ENCODE measurements at places on chromosomes 12 and 14.

- DNase-seq = no peak
Observed at GRCh38 chr14:50088731-50089130, 27.6 kb downstream of the VCPKMT start.

DNA sequence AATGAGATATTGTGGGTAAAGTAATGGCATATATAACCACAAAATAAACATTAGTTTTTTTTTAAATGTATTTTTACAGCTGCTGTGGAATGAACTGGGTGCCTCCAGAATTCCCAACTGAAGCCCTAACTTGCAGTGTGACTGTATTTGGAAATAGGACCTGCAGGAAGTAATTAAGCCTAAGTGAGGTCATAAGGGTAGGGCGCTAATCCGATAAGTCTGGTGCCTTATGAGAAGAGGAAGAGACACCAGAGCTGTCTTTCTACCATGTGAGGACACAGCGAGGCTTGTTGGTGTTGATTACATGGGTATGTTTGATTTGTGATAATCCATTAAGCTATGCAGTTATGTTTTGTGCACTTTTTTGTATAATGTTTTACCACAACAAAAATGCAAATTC, 136.8 kb downstream of the TPH2 start:
- DNase-seq = no peak

DNA sequence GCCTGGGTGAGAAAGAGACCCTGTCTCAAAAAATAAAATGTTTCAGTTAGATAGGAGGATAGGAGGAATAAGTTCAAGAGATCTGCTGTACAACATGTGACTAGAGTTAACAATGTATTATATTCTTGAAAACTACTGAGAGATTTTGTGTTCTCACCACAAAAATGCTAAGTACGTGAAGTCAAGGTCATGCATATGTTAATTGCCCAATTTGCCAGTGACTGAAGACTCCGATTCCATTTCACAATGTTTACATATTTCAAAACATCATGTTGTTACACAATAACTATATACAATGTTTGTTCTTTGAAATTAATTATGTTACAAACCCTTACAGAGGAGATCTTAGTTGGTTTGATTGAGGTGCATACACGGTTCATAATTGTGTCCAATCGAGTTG, 52.1 kb downstream of the SLC15A4 start:
- no peak for DNase-seq

DNA sequence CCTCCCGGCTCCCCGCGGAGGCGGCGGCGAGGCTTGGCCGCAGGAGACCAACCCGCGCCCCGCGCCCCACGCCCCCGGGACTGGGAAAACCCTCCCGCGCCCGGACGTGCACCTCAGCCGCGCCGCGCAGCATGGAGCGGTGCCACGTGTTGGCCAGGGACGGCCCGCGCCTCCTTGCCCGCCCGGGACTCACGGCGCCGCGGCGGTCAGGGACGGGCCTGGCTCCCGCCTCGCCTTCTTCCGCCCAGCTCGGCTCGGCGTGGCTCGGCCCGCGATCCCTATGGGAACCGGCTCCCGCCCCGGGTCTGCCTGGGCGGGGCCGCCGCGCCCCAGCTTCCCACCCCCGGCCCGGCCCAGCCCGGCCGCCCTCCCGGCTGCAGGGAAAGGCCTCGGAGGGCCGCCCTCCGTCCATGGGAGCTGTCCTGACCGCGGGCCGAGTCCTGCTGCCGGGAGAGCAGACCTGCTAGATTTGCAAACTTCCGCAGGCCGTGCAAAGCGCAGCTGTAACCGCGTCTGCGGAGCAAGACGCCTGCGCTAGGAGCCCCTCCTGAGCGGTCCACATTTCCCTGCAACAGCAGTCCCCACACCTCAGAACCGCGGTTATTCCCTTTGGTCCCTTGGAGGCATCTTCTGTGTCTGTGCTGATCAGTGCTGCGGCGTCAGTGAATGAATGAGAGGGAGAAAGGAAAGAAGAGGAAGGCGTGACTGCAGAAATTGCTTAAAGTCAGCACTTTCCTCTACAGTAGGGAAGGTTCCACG, at the start of gene CDKL1:
TSS of gene CDKL1 (minus strand) at position 251 of the 759 bp plus-strand sequence. CDS start 1,013 bp downstream, outside the sequence.
- peak; percentile 45 for DNase-seq

- DNase-seq = no peak
Observed at GRCh38 chr12:15608941-15609340, 180.2 kb downstream of the EPS8 start.

DNA sequence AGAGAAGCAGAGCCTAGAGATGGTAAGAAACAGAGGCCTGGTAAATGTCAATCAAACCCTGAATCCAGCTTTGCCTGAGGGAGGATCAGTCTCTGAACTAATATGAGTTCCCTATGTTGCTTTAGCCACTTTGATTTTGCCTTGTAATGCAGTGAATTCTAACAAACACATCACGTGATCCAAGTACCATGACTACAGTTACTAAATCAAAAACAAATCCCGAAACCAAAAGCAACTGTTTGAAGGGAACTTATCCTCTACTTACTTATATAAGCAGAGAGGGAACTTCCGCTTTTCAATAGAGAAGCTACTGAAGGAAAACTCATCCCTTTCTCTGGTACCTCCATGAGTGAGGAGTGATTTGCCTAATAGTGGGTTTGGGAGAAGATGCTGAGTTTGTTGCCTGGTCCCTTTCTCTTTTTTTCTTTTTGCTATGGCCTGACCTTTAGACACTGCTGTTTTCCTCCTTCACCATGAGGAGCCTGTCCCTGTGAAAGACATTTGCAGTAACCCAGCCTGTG, 7.7 kb upstream of the PPTC7 start:
- DNase-seq = peak; percentile 63

- no peak for DNase-seq
Observed at GRCh38 chr12:29415111-29415510, 34.1 kb upstream of the ERGIC2 start.

- peak; percentile 5 for DNase-seq
Observed at GRCh38 chr12:66768293-66768692, 89.4 kb upstream of the GRIP1 start.

GRCh38 chr12:121025442-121026226, 9.3 kb upstream of the C12orf43 start:
- no peak for DNase-seq

DNA sequence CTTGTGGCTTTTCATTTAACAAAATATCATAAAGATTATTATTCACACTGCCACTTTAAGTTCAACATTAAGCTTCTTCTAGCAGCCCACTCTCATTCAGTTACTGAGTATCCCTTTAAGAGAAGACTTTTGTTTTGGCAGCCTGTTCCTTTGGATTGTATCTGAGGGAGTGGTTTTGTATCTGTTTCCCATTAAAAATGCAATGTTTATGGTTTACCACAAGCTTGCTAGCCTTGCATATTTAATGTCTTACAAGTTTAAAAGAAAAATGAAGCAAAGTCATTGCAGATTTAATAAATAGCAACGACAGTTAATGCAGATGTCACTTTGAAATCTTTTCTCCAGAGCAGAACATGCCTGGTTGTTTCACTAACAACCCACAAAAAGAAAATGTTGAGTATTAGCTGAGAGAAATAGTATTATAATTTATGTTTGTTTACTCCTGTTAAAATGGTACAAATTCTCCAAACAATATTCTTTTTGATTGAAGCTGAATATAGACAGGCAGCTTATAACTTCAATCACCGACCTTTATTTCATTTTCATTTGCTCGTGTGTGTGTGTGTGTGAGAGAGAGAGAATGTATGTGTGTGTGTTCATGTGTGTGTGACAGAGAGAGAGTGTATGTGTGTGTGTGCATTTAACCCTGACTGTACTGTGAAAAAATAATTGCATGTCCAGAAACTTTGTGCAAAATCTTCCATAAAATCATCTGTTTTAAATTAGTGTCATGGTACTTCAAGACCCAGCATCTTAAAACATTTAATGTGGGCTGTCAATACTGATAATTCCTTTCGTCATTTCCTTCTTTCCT, 1.8 kb downstream of the DCN start:
- DNase-seq = no peak

GRCh38 chr14:96688629-96689028, 108.6 kb upstream of the VRK1 start:
- DNase-seq = no peak

- DNase-seq = no peak
Observed at GRCh38 chr12:103848143-103848542, 7.1 kb upstream of the NT5DC3 start.

- no peak for DNase-seq
Observed at GRCh38 chr14:76946753-76947077, 81.8 kb downstream of the IRF2BPL start.

DNA sequence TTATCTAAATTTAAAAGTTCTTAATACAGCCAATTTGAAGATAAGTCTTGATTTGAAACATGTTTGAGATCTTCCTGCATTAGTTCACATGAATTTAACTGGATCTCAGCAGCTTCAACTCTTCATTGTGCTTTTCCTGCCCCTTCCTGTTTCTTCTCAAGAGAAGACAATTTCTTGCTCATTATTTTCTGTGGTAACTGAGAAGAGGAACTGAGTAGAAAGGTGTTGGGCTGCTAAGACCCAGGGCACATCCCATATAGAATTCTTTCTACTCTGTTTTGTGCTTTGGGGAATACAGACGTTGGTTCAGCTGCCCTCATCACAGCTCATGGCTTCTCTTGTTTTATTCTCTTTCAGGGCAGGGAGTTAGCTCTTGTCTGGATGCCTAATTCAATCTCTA, 110.2 kb downstream of the SNAPC1 start:
- DNase-seq = peak; percentile 38

- DNase-seq = no peak
Observed at GRCh38 chr14:33957299-33957698, 6.4 kb upstream of the EGLN3 start.

- no peak for DNase-seq
Observed at GRCh38 chr12:104863296-104863948, 94.7 kb downstream of the SLC41A2 start.

DNA sequence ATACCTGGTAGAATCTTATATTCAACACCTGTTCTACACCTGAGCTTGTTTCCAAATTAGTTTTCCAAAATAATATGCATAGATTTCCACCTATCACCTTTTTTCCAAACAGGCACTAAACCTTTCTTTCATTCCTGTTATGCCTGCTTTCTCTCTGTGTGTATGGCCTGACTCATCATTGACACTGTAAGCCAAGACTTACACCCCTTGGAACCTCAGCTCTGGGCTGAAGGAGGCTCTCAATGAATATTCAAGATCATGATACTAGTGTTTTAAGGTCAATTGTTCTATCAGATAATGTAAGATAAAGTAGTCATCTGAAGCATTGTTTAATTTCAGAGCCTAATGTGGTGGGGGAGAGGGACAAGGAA, 1193.3 kb downstream of the FLRT2 start:
- DNase-seq = no peak

DNA sequence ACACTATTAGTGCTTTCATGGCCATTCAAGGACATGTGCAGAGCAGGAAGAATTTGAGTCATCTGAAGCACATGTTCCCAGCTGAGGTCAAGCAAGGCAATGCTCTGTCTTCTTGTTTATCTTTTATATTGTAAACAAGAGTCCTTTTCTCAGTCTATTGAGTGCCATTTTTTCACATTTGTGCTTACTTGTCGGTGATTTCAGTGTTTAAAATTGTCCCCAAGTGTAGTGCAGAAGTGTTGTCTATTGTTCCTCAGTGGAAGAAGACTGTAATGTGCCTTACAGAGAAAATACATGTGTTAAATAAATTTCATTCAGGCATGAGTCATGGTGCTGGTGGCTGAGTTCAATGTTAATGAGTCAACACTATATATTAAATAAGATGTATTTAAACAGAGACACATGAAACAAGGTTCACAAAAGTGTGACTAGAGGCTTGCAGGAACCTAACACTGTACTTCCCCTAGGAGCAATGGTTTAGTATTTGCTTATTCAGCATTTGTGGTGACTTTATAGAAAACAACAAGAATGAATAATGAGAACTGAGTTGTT, 391.1 kb downstream of the LRIG3 start:
- no peak for DNase-seq

GRCh38 chr12:80201908-80202307, 102.6 kb downstream of the OTOGL start:
- no peak for DNase-seq

DNA sequence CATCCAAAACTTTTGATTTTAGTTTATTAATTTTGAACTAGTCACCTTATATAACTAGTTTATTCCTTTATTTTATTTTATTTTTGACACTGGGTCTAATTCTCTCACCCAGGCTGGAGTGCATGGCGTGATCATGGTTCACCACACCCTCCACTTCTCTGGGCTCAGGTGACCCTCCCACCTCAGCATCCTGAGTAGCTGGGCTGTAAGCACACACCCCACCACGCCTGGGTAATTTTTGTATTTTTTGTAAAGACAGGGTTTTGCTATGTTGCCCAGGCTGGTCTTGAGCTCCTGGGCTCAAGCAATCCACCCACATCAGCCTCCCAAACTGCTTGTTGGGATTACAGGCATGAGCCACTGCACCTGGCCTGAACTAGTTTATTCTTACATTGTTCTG, 17.3 kb downstream of the PCNX1 start:
- no peak for DNase-seq

- no peak for DNase-seq
Observed at GRCh38 chr14:34715127-34715863, 902 bp upstream of the CFL2 start.

GRCh38 chr12:8823565-8824300, 1.3 kb downstream of the A2ML1 start:
- DNase-seq = no peak

- no peak for DNase-seq
Observed at GRCh38 chr14:74660167-74660566, 48.1 kb upstream of the LTBP2 start.
